ENCODE measurements at places on chromosomes 12 and 14. TPM values are rescaled to one million over a fixed set of nuclear protein-coding genes. Genes with fewer than 3 reads are reported as not detected.

DNA sequence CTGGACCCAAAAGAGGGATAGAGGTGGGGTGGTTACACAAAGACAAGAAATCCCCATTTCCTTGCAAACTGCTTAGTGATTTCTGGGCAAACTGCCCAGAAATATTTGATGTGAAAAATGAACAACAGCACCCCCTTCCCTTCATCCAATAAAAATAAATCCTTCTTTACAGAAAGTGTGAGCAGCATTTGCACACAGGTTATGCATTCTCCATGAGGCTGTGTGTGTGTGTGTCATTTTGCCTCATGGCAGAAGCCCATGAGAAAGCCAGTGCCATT is 17.2 kb upstream of the NRXN3 start:
- no peak for DNase-seq
- H3K36me3 ChIP-seq: no peaks in the 10 kb centered on the region
- H3K27ac ChIP-seq: no peak overlapping the region
- no peak overlapping the region for H3K4me3 ChIP-seq

- no peaks in the 10 kb centered on the region for H3K4me1 ChIP-seq
- no peaks in the 10 kb centered on the region for H3K27me3 ChIP-seq
- H3K4me3 ChIP-seq: no peak overlapping the region
- no peak for DNase-seq
- H3K27ac ChIP-seq: no peak overlapping the region
Observed at GRCh38 chr12:59122784-59123183, 202.5 kb upstream of the LRIG3 start.

DNA sequence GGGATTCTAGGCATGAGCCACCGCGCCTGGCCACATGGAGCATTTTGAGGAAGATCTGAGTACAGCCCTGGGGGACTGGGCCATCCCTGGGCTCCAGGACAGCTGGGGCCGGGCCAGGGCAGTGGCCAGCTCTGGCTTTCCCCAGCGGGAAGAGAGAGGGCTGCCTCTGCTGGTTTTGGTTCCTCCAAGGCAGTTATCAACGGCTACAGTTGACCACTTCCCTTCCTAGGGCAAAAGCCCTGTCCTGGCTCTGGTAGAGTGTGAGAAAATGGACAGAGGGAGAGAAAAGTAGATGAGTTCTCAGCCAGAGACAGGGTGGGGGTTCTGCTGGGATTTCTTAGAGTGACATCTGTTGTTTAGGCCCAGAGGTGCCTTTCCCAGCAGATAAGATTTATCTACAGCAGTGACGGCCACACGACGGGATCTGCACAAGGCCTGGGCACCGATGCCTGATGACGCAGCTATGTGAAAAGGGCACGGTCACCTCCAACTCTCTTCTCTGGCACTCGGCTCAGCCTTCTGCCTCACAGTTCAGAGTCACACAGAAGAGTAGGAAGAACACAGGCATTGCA is 5.5 kb upstream of the HVCN1 start:
- no peak overlapping the region for H3K27ac ChIP-seq
- H3K4me3 ChIP-seq: no peak overlapping the region
- no peaks in the 10 kb centered on the region for H3K36me3 ChIP-seq
- no peak for DNase-seq
- peaks cover 17% of the 10 kb centered on the region for H3K4me1 ChIP-seq

GRCh38 chr14:79668951-79669350 is 542.4 kb downstream of the DIO2 start:
- no peak overlapping the region for H3K27ac ChIP-seq
- H3K36me3 ChIP-seq: no peaks in the 10 kb centered on the region
- no peak overlapping the region for H3K4me3 ChIP-seq
- H3K27me3 ChIP-seq: no peaks in the 10 kb centered on the region
- no peak for DNase-seq

- H3K4me3 ChIP-seq: no peak overlapping the region
- H3K27ac ChIP-seq: no peak overlapping the region
- H3K4me1 ChIP-seq: no peaks in the 10 kb centered on the region
- H3K27me3 ChIP-seq: no peaks in the 10 kb centered on the region
- H3K36me3 ChIP-seq: no peaks in the 10 kb centered on the region
Observed at GRCh38 chr12:58067610-58068387, 126.4 kb downstream of the ATP23 start.

DNA sequence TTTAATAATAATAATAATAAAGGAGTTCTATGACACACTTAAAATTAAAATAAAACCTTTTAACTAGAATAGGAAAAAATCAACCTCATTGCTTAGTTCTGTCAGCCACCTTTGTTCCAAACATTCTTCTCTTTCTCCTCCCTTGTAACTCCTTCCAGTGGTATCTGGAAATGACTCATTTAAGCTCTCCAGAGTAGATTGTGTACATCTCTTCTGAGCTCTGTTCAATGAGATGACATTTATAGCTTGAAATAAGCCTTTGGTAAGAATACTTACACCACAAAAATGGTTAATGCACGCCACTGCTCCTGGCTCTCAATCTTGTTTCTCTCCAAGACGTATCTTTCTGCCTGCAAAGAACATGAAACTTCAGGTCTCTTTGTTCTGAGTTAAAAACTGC is 70.3 kb downstream of the STAB2 start:
- no peaks in the 10 kb centered on the region for H3K4me1 ChIP-seq
- H3K36me3 ChIP-seq: no peaks in the 10 kb centered on the region
- no peak overlapping the region for H3K4me3 ChIP-seq
- H3K27ac ChIP-seq: no peak overlapping the region
- H3K27me3 ChIP-seq: peaks cover 56% of the 10 kb centered on the region

GRCh38 chr12:50110127-50110761 is 1.8 kb upstream of the COX14 start:
- no peak overlapping the region for H3K4me3 ChIP-seq
- H3K27ac ChIP-seq: no peak overlapping the region
- DNase-seq: no peak
- H3K4me1 ChIP-seq: peaks cover 11% of the 10 kb centered on the region

IFNG-AS1 gene
- 1.8 TPM for total RNA-seq

All from natural killer cell treated with Interleukin-12 subunit alpha and Interleukin-12 subunit beta and Interleukin-15 and Interleukin-18, amount 100 ng/mL, for 72 hours (primary cell).